ENCODE measurements at places on chromosomes 2 and 18.

GRCh38 chr2:196500686-196501431 is 138.7 kb upstream of the CCDC150 start:
- peak; percentile 21 for DNase-seq

- no peak for DNase-seq
These were observed 111.7 kb downstream of the PTPRM start for GRCh38 chr18:7678801-7679200.

- no peak for DNase-seq
These were observed 281.4 kb downstream of the KCNS3 start for GRCh38 chr2:18159896-18160295.

- DNase-seq, result no peak
These were observed 29.3 kb downstream of the HS1BP3 start for GRCh38 chr2:20621366-20622295.

DNA sequence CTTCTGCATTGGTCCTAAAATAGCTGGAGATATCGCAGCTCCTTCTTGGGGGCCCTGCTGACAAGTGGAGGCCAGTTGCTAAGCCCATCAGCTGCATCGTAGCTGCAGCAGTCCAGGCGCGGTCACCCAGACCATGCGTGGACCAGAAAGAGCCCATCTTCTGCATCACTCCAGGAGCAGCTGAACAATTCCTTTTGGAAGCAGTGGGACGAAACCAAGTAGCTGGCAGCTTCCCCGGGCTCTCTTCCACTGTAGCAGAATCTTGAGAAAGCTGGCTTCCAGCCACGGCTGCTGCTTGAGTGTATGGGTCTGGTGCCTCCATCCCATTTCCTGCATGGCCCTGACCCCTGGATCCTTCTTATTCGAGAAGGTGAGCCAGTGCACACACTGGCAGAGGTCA is 22.2 kb upstream of the CAB39 start:
- peak; percentile 36 for DNase-seq

GRCh38 chr18:75211002-75211621 is 515 bp downstream of the TSHZ1 start:
- peak; percentile 23 for DNase-seq

GRCh38 chr2:82839036-82839435 is 1620.0 kb downstream of the SUCLG1 start:
- DNase-seq, result no peak

DNA sequence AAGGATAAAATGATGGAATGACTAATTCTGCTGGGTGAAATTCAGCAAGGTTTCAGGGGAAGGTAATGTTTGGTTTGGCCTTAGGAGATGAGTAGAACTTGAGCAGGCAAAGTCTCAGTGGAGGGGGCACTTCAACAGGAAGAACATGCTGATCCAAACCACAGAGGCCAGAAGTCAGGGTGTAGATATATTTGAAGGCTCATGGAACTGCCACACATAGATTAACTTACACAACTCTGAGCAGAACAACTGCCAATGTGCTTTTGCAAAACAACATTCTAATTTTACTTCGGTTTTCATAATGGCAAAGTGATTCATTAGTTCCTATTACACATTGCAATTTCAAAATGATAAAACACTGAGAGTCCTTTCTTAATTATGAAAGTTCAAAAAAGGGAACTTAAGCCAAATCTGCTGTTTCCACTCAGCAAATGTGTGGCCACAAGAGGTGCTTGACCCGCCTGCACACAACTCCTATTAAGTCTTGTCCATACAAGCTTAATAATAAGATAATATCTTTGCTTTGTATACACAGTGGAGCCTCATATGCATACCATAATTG is 284.8 kb downstream of the MREG start:
- DNase-seq, result no peak

GRCh38 chr18:7205346-7205745 is 25.5 kb upstream of the LRRC30 start:
- DNase-seq, result no peak

- DNase-seq, result peak; percentile 46
These were observed 644 bp downstream of the PTGR3 start for GRCh38 chr18:75208155-75208835.

DNA sequence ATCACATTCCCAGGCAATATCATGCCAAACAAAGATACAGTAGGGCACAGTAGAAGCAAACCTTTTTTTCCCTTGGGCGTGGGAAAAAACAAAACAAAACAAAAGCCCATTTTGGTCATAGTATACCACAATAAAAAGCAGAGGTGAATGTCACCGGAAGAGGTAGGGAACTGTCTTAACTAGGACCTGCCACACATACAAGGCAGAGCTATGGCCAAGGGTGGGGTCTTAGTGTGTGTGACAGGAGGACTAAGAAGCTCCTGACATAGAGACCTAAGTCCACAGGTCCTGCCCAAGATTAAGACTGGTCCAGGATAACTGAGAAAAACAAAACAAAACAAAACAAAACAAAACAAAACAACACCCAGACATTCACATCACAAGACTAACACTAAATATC is 441.2 kb upstream of the DSEL start:
- no peak for DNase-seq

DNA sequence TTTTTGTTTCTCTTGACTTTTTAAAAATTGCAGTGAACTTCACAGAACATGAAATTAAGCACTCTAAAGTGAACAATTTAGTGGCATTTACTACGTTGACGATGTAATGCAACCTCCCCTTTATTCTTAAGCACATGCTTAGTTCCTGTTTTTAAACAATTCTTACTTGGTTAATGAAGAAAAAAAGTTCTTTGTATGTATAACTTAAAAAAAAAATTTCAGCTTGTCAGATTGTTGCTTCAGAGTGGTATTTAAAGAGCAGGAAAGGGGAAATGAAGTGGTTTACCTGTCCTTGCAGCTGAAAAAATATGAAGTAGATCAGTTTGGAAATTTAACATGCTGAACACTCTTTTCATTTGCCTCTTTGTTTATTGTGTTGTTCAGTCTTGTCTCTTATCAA is 95.7 kb upstream of the RASGRP3 start:
- no peak for DNase-seq

GRCh38 chr18:70450426-70451253 is 161.8 kb downstream of the SOCS6 start:
- peak; percentile 11 for DNase-seq

DNA sequence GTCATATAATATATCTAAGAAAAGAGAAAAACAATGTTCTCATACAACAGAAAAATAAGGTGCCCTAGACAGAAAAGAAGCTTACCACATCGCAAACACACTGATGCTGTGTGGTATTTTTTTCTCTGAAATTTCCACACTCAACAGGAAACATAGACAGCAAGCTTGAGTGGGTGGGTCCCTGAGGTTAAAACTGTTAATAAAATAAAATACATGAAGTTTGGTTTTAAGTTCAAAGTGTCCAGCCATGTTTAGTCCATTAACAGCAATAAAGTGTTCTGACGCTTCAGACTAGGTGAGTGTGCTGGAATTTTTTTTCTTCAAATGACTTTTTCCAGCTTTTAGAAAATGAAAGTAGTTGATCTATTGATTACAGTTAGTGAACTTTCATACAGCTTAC is 83.3 kb upstream of the EPB41L5 start:
- DNase-seq, result no peak

DNA sequence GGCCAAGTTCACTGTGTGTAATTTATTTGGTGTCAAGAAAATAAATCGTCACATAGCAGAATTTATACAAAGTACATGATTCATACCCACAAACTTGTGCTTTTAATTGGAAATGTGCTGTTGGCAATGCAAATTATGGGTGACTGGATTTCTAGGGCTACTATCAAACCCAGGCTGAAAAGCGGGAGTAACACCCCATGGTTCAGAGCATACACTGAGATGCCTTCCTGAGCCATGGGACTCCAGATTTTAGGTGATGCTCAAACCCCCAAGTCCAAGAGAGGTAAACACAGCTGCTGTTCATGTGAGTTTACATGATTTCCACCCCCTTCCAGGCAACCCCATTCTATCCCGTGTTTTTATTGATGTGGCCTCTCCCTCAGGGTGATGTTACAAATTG is 565.9 kb upstream of the ID2 start:
- no peak for DNase-seq

GRCh38 chr2:126981476-126981875 is 82.8 kb downstream of the TEX51 start:
- DNase-seq, result peak; percentile 34

GRCh38 chr2:38417745-38418689 is 40.9 kb upstream of the ATL2 start:
- no peak for DNase-seq

- no peak for DNase-seq
These were observed 77.7 kb downstream of the GDF7 start for GRCh38 chr2:20744366-20745335.

- DNase-seq, result no peak
These were observed 28.1 kb downstream of the SLC1A4 start for GRCh38 chr2:65017335-65017734.

GRCh38 chr2:23530909-23531276 is 145.9 kb downstream of the KLHL29 start:
- DNase-seq, result no peak

Data from urothelium cell line (cell line).